D721Med (cell line): ENCODE measurements at places on chromosomes 2 and 18.

DNA sequence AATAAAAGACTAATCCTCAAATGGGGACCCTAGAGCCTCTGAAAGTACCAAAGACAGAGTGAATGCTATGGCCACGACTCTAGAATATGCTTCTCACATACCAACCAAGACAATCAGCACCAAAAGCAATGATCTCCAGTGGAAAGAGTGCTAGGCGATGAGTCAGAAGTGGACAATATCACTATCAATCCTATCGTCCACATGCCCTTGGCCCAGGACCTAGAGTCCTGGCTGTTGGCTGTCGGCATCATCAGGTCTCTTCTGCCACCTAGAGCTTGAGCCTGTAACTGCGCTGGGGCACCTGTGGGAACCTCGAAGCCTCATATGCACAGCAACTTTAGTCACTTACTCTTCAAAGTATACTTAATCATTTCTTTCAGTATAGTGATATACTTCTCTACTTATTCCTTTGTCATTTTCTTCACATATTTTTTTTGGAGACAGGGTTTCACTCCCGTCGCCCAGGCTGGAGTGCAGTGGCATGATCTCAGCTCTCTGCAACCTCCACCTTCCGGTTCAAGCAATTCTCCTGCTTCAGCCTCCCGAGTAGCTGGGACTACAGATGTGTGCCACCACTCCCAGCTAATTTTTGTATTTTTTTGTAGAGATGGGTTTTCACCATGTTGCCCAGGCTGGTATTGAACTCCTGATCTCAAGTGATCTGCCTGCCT is 29.7 kb downstream of the NOL10 start:
- no peak for DNase-seq

DNA sequence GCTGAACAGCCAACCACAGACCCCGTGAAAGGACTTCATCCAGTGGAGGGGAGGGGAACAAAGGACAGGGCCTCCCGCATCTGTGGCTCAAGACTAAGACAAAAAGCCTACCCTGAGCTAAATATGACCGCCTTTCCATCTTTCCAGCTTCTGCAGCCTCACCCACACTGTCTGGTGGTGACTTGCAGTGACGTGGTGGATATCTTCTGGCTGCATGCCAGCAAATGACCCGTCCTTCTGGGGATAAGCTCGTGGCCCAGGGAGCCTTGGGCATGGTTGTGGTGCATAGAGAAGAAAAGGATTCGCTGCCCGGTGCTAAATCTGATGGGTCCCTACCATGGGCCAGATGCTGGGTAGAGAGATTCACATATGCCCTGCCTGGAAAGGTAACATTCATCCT is 8.7 kb upstream of the NGEF start:
- no peak for DNase-seq

GRCh38 chr2:100894105-100894795 is 74.3 kb downstream of the NPAS2 start:
- no peak for DNase-seq

GRCh38 chr2:202749477-202749876 is 114.7 kb downstream of the FAM117B start:
- no peak for DNase-seq

- no peak for DNase-seq
These were observed 103.1 kb upstream of the CXCR4 start for GRCh38 chr2:136221026-136221425.

DNA sequence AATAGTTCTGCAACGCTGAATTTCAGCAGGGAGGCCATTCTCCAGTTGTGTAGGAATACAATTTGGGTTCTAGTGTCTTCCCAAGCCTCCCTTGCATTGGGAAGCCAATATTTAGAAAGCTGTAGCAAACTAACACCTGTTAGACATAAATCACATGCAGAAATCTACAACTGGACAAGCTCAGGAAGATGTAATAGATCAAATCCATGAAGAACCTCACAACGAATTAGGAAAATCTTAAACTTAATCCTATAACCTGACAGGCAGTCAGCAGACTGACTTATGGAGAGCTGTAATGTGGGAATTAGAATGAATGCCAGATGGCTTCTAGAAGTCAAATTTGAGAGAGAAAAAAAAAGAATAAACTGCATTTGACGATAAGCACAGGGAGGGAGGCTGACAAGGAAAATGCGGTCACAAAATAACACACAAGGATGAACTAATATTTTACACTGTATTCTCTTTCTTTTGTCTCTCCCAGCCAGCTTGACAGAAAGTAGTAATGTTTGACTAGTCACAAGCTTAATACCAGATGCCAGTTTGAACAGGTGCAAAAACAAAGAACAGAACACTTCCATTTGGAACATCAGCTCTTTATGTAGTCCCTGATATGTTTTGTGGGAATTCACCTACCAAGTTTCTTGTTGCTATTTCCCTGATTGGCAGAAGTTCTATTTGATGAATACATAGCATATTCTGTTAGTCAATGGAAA is 50.8 kb upstream of the FANCL start:
- DNase-seq, result no peak

DNA sequence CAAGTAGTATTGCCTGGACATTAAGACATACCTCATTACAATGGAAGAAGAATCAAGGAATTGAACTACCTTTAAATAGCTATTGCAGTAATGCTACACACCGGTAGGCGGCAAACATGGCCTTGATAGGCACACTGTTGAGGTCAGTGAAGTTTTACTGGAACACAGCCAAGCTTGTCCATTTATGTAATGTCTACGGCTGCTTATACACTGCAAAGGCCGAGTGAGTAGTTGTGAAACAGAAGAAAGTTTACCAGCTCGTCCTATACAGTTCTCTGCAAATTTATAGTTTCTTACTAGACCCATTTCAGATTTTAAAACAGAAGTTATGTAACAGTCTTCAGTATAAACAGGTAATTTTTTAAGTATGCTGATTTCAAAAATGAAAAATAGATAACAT is 38.8 kb downstream of the PPP4R1 start:
- DNase-seq, result no peak

DNA sequence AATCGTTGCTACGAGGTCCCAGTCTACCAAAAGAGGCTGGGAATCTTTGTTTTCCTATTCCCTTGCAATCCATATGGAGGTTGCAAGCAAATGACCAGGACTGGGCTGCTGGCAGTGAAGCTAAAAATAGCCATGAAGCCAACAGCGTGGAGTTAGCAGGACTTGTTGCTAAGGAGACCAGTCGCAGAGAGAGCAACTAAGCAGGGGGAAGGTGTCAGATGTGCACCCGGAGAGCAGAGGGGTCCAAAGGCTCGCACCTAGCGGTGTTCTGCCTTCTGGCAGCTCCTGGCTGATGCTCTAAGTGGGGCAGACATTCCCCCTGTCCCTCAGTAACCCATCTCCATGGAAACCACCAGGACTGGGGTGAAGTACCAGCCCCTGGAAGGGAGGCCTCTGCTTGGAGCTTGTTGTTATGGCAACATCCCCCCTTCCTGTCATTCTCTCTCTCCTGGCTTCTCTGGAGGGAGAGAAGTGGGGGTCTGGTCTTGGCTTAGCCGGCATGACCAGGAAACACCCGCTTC is 84.6 kb downstream of the DNMT3A start:
- DNase-seq, result no peak

DNA sequence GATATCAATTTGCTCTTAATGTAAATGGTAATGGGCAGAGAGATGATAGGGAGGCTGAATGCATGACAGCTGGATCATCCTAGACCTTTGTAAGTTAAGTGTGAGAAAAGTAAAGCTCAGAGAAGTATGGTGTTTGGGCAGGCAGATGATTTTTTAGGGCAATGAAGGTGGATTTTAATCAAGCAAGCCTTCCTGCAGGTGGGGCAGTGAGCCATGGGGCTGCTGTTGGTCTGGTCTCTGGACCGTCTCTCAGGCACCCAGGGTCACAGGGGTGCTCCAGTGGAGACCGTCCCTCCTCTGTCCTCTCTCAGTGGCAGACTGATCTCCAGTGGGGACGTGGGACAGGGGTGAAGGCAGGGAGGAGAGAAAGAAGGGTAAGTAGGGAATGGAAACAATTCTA is 69.8 kb upstream of the STK17B start:
- no peak for DNase-seq

- DNase-seq, result no peak
These were observed 151.4 kb downstream of the TNS1 start for GRCh38 chr2:217851191-217852020.

DNA sequence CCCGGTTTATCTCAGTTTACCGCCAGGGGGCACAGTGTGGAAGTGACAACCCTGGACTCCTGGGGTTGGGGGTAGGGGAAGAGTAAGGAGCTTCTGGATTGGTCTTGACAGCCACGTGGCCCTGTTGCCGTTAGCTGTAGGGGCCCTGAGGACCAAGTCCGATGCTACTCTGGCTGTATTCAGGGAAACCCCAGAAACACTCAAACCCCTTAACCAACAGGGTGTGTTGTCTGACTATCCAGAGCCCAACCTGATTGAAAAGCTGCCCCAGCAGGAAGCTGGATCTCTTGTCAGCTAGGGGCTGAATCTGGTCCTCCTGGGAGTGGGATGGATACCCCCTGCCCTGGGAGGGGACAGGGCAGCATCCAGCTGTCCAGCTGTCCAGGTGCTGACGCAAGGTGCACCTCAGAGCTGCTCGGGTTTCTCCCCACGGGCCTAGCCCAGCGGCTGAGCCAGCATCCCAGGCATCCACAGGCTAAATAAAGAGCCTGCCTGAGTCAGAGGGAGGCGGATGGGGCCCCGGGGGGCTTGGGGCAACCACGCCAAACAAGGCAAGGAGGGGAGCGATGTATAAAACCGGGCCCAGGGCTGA is 3.1 kb upstream of the GMPPA start:
- peak; percentile 92 for DNase-seq
